ENCODE measurements at places on chromosomes 1 and 21.

GRCh38 chr1:54371038-54371941 lies 34.9 kb downstream of the SSBP3 start:
- no peak for DNase-seq

DNA sequence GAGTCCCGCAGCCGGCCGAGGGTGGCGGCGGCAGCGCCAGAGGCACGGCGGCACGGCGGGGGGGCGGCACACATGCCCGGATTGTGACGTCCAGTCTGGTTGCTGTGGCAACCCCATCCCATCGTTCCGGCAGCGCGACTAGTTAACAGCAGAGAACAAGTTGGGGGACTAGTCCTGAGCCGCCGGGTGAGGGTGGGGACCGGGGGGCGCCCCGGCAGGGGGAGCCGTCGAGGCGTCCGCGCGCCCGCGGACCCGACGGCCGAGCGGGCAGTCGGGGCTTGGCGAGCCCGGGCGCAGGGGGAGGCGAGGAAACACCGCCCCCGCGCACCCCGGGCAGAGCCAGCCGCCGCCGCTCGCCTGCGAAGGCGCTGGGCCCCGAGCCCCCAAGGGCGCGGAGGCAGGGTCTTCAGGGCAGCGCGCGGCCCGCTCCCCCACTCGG lies at the start of gene CHD5:
Gene CHD5, minus strand, starts transcription at position 54 of the 439 bp plus-strand sequence. CDS start 298 bp downstream, outside the sequence.
- DNase-seq, result no peak

DNA sequence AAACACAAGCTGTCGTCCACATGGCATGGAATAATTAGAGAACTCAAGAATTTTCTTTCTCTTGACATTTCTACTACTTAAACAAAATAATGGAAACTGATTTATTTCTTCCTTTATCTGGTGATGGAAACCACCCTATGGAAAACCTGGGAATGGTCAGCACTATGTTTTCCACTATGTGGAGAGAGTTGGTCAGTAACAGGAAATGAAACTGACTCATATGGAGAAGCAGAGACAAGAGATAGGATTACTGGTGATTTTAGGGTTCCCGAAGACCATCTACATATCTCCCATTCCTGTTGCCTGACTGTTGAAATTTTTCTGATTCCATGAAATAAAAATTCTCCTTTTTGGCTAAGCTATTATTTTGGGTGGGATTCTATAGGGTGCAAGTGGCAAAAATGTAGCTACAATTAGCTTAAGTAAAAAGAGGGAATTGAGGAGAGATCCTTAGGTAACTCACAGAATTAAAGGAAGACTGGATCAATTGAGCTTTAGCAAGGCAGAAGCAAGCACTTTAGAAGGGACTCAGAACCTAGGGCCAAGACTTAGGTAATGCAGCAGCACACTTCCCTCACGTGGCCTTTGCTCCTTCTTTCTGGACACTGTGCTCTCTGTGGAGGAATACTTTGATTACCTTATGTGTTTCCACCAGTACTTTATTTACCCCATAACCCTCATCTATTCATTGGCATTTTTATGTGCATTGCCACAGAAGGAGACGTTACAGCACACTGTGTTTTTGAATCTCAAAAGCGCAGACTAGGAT lies 89.6 kb downstream of the LEPR start:
- DNase-seq, result no peak

DNA sequence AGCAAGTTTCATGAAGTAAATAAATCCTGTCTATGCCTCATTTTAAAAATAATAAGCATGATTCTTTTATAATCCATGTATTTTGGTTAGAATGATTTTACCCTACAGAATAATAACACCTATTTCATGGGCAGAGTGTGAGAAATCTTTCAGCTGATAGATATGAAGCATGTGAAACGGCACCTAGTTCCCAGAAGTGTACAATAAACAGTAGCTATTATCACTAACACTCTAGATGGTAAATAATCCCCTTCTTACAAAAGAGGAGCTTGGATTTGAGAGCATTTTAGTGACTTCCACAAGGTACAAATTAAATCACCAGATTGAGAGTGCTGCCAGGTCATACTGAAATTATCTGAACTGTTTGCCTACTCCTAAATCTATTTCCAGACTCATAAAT lies 95.3 kb upstream of the NRIP1 start:
- no peak for DNase-seq

DNA sequence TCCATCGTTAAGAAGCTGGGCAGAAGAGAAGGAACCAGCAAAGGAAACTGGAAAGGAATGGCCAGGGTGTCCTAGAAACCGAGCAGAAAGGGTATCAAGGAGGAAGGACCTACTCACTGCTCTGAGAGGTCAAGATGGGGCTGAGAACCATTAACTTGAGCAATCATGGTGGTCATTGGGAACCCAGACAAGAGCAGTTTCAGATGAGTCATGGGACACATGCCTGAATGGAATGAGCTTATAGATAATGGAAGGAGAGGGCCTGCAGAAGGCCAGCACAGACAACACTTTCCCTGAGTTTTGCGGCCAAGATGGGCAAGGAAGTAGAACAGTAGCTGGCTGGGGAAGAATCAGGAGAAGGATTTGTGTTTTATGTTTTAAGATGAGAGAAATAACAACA lies 383.2 kb downstream of the KIF26B start:
- DNase-seq, result no peak

DNA sequence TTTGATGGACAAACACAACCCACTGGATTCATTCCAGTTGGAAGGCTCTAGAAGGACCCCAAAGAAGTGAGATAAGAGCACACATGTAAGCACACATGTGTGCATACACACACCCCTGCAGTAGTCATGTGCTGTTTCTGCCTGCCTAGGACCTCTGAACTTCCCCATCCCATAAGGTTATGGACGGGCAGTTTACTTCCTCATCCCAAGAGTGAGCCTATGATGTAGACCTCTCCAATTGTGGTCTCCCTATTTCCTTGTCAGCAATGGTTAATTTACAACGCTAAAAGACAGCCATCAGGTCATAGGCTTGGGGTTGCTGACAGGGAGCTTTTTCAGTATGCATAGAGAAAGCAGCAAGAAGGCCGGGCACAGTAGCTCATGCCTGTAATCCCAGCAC lies 15.4 kb upstream of the ADAR start:
- no peak for DNase-seq

DNA sequence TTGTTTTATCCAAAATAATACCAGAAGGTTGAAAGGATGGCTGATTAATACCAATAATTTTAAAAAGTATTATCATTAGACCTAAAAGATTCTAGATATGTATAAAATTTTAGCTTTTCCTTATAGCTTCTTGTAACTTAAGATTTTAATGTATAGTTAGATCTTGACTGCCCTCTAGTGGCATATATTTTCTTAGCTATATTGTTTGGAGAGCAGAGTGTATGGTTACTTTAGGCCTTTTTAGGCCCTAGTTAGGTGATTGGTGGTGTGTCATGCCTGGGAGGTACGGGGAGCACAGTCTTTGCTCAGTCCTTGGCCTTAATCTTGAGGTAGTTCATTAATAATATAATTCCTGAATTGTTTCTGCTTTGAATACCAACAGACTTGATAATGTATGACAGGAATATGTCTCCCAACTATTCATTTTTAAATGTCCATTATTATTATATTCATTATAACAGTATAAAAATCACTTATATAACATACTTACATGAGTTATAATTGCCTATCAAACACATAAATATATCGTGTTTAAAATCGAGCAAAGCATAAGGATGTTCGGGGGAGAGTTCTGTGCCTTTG lies 328.4 kb downstream of the ZP4 start:
- no peak for DNase-seq

DNA sequence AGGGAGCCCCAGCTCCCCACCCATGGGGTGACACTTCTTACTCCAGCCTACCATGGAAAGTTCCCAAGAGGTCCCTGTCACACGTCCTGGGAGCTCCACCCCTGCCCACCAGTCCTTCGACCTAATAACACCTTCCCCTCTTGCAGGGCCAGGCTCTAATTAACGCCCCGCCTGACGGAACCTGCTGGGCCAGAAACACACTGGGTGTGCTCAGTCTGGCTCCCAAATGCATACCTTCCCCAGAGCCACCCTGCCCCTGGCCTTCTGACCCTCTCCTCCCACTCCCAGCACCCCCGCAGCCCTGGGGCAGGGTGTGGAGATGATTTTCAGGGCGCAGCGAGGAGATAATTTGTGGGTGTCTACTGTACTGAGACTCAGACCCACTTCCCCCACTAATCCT lies 20.6 kb downstream of the PGLYRP3 start:
- no peak for DNase-seq

DNA sequence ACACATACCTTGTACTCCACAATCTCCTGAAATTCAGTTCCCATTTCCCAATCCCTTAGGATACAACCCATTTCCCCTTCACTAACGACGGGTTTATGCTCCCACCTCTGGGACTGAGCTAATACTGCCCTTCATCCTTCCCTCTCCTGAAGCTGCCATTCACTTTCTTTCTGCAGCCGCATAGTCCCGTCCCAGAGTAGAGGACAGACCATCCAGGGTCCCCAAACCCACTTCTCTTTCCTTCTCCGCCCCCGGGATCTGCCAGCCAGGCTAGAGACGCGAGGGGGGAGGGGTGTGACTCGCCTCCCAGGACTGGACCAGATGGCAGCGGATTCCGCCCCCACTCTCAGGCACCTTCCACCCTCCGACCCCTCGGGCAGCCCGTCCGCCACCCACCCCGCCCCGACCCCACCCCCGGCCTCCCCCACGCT lies 679 bp downstream of the ABL2 start:
- peak; percentile 33 for DNase-seq

- no peak for DNase-seq
Observed at GRCh38 chr1:66848193-66848592, 47.1 kb upstream of the INSL5 start.

DNA sequence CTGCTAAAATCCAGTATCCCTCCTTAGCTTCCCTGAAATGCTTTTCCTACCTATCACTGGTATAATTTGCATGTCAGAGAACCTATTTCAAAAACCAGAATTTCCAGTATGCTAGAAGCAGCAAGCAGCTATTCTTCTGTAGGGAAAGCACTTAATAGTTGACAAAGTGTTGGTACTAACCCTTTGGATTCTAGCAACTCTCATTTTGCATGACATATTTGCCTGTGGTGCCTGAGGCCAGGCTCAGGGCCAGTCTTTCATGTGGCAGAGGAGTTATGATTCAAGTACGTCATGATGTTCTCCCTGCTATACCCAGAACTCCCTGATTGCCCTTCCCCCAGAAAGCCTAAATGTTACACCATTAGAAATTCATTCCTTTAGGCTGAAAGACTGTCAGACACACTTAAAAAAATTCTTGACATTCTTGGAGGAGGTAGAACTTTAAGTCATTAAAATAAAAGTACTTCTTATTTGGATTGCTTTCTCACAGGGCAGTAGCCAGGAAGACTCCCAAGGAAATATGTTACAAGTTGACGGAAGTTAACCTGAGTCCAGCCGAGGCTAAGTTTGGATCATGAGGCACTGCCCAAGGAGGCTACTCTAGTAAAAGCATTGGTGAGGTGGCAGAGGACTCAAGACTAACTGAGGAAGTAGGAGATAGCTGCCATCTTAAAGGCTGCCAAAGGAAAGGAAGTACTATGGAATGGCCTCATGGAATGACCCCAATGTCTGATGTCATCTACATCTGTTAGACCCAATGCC lies 298.4 kb upstream of the SPAG17 start:
- DNase-seq, result no peak

GRCh38 chr1:2335721-2336455 lies 55.5 kb downstream of the MORN1 start:
- DNase-seq, result no peak

- DNase-seq, result no peak
Observed at GRCh38 chr1:218259800-218260199, 25.3 kb upstream of the RRP15 start.

DNA sequence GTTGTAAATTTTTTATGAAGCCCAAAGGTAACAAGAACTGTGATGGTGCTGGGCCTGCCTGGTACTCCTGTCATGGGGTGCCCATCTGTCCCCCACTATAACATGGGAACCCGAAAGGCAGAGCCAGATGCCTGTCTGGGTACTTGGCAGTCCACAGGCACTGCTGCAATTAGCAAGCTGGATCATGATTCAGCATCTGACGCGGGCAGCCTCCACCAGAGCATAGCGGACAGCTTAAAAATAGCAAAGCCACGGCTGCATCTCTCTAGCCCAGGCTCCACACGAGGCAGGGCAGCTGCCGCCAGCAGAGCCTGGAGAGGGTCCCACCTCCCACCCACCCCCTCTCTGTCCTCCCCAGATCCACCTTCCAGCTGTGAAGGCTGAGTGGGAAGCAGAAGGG lies 22.9 kb downstream of the SUSD4 start:
- no peak for DNase-seq

- DNase-seq, result no peak
Observed at GRCh38 chr1:185193756-185194155, 36.8 kb downstream of the SWT1 start.

GRCh38 chr1:32470991-32471694 lies 6.3 kb downstream of the ZBTB8B start:
- DNase-seq, result no peak

DNA sequence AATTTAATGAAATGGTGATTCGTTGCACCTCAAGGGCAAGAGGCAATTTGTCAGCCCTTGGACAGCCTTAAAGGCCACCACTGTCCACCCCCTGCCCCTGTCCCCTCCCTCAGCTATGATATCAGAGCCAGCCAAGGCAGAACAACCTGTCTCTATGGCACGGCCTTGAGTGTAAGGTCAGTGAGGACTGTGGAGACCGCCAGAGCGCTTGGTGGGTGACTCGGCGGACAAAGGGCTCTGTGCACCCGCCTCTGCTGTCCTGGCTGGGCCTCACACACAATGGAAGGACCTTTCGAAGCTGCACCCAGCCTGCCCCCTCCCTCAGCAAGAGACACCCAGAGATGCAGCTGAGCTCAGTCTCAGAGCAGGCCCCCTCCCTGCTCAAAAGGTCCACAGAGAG lies 50.6 kb downstream of the SDC3 start:
- DNase-seq, result no peak

GRCh38 chr1:90671741-90672140 lies 45.4 kb downstream of the BARHL2 start:
- no peak for DNase-seq

DNA sequence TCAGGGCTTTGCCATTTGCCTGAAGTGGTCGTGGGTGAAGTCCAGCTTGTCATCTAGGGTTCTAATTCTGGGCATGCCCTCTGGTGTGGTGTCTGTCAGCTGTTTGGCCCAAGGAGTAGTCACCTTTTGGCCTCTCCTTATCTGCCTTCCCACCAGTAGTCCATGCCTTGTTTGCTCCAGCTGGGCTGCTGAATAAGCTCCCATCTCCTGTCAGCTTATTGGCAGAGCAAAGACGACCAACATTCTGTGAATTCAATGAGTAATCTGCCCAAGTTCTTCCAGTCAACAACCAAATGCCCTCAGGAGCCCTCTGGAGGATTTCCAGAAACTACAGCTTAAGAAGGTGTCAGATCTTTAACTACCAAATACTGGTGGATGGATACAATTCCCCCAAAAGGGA lies 7.0 kb downstream of the BCAN start:
- DNase-seq, result no peak
